Stimulated activated CD4-positive, alpha-beta T cell treated with anti-CD3 and anti-CD28 coated beads, Interleukin-1b, Interleukin-23, amount 100 ng/mL, for 1 hour (primary cell): ENCODE measurements at places on chromosomes 6 and 20.

- DNase-seq = no peak
These were observed 2.7 kb downstream of the AGPAT1 start for GRCh38 chr6:32173051-32173727.

DNA sequence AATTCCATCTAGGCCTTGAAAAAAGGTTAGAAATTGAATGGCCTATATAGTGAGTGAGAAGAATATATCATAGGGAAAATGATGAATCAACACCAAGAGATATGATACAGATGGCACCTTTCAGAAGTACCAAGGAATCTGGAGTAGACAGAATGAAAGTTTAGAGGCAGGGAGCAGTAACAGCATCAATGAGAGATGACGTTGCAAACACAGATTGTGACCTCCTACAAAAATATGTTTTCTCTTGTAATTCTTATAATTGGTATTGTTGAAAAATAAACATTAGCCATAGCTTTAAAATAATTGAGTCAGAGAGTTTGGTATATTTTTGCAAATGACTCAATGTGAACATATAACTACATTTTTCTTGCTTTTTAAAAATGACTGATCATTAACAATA lies 1223.1 kb upstream of the GJE1 start:
- no peak for DNase-seq

GRCh38 chr6:45076217-45076930 lies 251.8 kb upstream of the RUNX2 start:
- DNase-seq = no peak

GRCh38 chr6:39681674-39682121 lies 43.5 kb downstream of the KIF6 start:
- no peak for DNase-seq

- no peak for DNase-seq
These were observed 868 bp upstream of the SLC2A4RG start for GRCh38 chr20:63738687-63739129.

DNA sequence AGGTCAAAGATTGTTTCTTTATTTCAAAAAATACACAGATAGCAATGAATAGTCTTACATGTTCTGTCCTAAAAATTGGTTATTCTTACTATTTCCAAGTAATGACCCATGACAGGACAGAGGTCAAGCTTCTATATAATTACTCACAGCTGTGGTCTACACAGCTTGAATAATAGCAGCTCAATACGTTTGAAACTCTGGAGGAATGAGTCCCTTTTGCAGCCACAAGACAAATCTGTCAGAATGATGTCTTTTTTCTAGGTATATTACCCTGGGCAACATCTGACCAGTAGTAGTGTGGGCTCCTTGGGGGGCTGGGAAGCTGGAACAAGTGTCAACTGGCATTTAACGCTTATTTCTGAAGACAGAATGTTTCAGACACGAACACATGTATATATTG lies 84.9 kb upstream of the HTR1B start:
- DNase-seq = no peak

DNA sequence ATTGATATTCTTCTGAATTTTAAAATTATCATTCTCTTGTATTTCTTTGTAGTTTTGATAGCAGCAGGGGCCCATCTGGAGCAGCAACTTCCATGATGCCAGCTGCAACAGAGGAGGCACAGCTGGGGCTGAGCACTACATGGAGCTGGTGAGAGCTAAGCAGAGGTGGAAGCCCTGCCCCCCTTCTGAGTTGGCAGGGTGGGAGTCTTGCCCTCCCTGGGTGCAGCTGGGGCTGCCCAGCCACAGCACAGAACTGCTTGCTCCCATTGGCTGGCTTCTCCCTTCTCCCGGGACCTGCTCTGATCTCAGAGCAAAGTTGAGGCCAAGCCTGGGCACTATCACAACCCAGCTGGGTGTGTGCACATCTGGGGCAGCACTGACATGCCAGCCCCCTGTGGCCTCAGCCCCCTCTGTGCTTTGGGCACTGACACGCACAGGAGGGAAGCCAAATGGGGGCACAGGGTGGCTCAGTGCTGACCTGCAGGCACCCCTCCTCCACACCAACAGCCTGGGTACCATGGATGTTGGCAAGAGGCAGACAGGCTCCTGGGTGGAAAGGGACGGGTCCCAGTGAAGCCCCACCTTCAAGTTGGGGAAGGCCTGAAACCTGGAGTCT lies 69.1 kb upstream of the EYA4 start:
- no peak for DNase-seq

GRCh38 chr20:50014570-50015562 lies 32.1 kb downstream of the SNAI1 start:
- DNase-seq = no peak

- no peak for DNase-seq
These were observed 104.9 kb downstream of the ASXL1 start for GRCh38 chr20:32462900-32463641.

DNA sequence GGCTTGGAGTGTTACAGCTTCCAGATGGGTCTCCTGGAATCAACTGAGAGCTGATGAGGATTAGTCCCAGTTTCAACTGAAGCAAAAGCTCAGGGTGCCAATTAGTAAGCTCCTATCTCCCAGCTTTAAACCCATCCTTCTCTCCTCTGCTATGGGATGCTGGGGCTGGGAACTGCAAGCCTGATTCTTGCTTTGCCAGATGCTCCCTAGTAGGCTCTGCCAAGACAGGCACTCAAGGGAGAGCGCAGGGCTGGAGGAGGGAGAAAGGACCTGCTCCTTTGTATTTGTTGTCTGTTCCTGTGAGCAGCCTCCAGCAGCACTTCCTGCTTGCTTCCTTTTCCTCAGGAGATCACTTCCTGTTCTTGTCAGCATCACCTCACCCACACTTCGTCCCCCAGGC lies 309.7 kb downstream of the KIF16B start:
- DNase-seq = no peak

- no peak for DNase-seq
These were observed 26.9 kb upstream of the MRPS18A start for GRCh38 chr6:43714311-43715055.

- no peak for DNase-seq
These were observed 201.3 kb upstream of the EXOC2 start for GRCh38 chr6:894274-894673.

DNA sequence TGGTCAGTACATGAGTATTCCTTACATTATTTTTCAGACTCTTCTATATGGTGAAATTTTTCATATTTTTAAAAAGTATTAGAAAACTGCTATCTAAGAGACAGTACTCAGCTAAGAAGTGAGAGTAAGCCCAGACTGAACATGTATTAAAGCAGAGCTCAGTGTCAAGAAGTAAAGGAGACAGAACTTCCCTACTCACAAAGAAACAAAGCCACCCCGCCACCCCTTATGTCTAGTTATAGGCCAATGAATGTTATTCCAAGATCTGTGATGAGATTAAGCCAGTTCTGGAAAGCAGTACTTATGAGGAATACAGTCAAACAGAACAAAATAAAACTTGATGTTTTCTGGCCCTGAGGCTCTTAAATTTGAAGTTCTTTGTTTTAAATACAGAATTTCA lies 114.5 kb downstream of the RNGTT start:
- no peak for DNase-seq

GRCh38 chr20:421685-422250 lies 13.7 kb downstream of the RBCK1 start:
- no peak for DNase-seq

GRCh38 chr20:4681401-4681800 lies 40.3 kb upstream of the PRND start:
- DNase-seq = no peak

- no peak for DNase-seq
These were observed 125.3 kb downstream of the ATXN1 start for GRCh38 chr6:16635810-16636602.

GRCh38 chr6:34926655-34927054 lies 37.6 kb downstream of the ANKS1A start:
- no peak for DNase-seq

GRCh38 chr20:12728782-12729181 lies 280.0 kb upstream of the SPTLC3 start:
- no peak for DNase-seq

- no peak for DNase-seq
These were observed 67.4 kb downstream of the AIG1 start for GRCh38 chr6:143127941-143128680.

GRCh38 chr20:35901678-35902544 lies 52.4 kb downstream of the SCAND1 start:
- no peak for DNase-seq

GRCh38 chr6:147508866-147509608 lies 547 bp downstream of the SAMD5 start:
- DNase-seq = no peak

DNA sequence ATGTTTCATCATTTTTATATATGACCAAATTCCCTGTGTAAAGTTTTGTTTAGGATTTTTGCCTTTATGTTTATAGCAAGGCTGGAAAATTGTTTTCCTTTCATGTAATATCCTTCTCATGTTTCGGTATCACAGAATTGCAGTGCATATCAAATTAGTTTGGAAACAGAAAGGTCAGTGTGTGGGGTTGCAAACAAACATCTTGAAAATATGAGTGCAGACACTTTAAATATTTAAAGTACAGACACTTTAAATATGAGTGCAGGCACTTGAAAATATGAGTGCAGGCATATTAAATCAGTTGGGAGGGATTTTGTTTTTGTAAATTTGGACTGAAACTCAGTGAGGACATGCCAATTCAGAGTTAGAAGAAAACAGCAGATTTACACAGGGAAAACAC lies 6.5 kb downstream of the SLPI start:
- DNase-seq = no peak

GRCh38 chr6:168190014-168190405 lies 111.0 kb upstream of the FRMD1 start:
- no peak for DNase-seq

DNA sequence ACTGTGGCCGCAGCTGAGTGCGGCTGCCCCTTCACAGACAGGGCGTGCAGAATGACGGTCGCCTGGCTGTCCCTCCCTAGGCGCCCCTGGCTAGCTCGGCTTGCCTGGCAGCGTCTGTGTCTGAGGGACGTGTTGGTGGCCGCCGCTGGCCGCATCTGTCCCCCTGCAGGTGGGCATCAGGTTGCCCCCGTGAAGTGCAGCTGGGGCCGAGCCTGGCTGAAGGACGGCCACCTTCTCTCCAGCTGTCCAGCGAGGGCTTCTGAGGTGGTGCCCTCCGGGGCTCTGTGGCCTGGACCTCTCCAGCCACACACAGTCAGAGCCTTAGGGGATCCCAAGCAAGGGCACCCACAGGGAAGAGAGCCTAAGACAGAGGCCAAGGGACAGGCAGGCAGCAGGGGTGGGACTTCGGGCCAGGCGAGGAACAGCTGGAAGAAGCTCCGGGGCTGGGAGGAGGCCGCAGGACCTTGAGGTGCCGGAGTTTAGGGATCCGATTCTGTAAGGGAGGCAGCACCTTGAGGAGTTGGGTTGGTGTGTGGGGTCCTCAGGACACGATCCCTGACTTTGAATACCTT lies 89.0 kb upstream of the EPB41L1 start:
- DNase-seq = no peak

DNA sequence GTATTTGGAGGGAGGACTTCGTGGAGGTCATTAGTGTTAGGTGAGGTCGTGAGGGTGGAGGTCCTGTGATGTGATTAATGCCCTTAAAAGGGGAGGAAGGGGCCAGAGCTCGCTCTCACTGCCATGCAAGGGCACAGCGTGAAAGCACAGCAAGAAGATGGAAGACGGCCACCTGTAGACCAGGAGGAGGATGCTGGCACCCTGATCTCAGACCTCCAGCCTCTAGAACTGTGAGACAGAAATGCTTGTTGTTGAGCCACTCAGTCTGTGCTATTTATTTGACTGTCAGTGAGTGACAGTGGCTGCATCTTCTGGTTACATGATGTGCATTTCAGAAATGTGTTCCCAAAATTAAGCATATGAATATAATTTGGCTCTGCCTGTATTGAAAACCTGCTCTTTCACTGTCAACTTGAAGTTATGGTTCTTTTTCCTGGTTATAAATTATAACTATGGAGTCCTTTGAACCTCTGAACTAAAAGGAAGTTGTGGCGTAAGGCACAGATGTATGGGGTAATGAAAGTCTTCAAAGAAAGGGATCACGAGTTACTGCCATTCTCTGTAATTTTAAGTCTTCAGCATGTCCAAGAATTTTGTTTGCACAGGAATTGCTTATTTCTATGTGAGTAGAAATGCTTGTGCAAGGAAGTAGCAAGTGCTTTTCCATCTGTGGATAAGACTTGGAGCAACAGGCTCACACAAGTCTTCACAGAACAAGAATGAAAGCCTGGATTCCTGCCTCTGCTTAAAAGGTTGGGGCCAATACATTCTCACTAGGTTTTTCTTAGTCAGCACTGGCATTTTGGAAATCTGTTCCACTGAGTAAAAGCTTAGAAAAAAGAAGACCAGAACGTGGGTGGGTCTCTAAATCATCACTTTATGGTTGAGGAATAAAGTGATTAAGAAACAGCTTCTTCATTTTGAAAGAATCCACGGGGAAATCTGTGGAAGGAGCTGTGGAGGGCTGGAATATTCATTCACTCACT lies 10.3 kb downstream of the PPP1R14C start:
- DNase-seq = no peak

GRCh38 chr20:10547276-10548114 lies 112.4 kb downstream of the SLX4IP start:
- no peak for DNase-seq

DNA sequence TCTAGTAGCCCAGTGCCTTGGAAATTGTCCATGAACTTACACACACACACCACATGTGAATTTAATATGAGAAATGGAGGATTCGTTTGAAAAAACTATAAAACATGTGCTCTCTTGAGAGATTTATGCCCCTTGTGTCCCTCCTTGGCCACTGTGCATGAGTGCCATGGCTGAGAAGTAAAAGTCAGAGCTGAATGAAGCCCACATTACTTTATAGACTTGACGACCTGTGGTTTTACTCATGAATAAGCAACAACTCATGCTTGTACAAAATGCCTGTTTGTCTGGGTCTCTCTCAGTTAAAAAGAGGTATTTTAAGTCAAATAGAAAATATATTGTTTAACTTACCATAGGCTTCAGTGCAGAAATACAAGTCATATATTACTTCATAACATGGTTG lies 102.7 kb downstream of the KCNQ5 start:
- no peak for DNase-seq

GRCh38 chr6:161273274-161273751 lies 548 bp downstream of the AGPAT4 start:
- no peak for DNase-seq

GRCh38 chr20:63955827-63956663 lies at the start of gene UCKL1:
TSS of gene UCKL1 (minus strand) at chr20:63956416. CDS start at chr20:63956372, 44 bp downstream.
- peak; percentile 80 for DNase-seq

DNA sequence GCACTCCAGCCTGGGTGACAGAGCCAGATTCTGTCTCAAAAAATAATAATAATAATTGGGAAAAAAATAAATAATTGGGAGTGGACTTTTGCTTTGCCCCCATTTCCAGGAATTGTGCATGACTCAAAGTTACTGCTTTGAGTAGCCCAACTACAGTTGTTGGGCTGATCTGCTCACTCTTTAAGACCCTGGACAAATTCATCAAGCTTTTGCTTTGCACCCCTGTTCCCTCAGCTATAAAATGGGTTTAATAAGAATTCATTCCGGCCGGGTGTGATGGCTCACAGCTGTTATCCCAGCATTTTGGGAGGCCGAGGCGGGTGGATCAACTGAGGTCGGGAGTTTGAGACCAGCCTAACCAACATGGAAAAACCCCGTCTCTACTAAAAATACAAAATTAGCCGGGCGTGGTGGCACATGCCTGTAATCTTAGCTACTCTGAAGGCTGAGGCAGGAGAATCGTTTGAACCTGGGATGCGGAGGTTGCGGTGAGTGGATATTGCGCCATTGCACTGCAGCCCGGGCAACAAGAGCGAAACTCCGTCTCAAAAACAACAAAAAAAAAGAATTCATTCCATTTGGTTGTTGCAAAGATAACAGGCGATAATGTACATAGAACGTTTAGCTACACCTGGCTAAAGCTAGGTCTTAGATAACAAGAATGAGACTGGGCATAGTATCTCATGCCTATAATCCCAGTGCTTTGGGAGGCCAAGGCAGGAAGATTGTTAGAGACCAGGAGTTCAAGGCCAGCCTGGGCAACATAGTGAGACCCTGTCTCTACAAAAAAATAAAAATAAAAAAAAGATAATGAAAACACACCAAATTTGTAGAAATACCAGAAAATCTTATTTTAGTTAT lies 87.9 kb upstream of the ZNF217 start:
- DNase-seq = no peak
